Left kidney (tissue), 8 donors: ENCODE measurements at places on chromosomes 2 and 18. TPM values are rescaled to one million over a fixed set of nuclear protein-coding genes. Genes with fewer than 3 reads are reported as not detected.

- DNase-seq, result no peak
Measured at GRCh38 chr2:19062370-19062769, 296.1 kb downstream of the OSR1 start.

DNA sequence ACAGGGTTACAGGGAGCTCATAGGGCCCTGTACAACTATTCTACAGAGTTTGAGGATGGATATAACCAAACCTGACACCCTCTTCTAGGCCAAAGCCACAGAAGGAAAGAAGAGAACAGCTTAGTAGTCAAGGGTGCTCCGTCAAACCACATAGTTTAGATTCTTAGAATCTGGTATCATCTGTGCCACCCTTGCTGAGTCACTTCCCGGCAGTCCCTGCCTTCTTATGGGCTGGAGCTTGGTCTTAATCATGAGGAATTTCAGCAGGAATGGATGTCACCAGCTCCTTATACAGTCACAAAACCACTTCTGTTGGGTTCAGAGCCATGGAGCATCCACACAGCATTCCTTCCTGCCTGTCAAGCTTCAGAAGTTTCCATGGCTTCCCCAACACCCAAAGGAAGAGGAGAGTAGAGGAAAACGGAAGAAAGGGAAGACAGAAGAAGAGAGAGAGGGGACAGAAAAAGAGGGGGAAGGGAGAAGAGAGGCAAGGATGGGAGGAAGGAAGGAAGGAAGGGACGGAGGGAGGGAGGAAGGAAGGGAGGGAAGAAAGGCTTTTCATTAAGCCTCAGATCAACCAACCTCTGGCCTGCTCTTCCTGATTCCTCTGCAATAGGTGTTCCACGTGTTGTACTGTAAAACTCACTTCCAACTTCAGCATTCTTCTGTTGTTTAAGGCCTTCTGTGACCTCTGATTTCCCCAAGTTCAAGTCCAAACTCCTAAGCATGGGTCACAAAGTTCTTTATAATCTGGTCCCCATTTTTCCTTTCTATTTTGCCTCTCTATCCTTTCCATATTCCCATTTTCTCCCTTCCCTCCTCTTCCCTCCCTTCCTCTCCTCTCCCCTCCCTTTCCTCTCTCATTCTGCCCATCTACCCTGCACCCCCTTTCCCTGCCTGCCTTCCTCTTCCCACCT lies 246.1 kb upstream of the TNP1 start:
- no peak for DNase-seq

DNA sequence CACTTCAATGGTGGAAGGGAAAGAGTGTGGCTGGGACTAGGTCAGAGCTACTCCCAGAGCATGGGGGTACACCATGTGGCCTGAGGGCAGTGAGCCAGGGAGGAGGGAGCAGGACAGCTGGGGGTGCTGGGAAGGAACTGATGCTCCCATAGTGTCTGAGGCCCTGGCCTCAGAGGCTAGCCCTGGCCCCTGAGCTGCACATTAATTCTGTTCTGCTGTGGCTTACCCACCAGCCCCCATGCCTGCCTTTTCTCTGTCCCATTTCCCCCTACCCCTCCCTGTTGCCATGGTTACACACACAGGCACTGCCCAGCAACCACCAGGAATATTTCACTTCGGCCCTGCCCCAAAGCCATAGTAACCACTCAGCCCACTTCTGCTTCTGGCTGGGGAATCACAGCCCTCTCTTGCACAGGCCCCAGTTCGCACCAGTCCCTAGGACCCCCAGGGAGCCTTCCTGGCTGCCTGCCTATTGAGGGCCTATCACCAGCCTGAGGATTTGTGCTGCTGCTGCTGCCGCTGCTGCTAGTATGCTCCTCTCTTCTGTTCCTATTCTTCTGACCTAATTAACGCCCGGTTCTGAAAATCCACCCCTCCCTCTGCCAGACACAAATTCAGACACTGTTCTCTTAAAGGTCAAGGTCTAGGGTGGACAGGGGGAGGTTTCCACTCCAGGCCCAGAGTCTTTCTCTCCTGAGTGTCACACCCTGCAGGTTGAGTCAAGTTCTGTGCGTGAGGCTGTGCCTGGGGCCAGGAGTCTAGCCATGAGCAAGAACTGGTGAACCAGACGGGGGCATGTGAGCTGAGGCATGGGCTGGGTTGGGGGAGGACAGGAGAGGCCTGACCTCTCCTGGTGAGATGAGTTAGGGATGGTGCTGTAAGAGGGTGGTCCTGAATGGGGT lies 87.1 kb upstream of the MCFD2 start:
- DNase-seq, result peak; percentile 59

The TLX2 gene
- polyA plus RNA-seq, result 0.07 TPM
